Peyer's patch (tissue), 4 donors: ENCODE measurements at places on chromosomes 12 and 14. TPM values are rescaled to one million over a fixed set of nuclear protein-coding genes. Genes with fewer than 3 reads are reported as not detected.

Gene SLC17A8
- total RNA-seq = not detected

Gene ENDOU
- total RNA-seq = not detected

Gene RPL6
- total RNA-seq = 667 TPM

Gene UNC79
- not detected for total RNA-seq

Gene SCAF11
- 277 TPM for total RNA-seq

Gene B4GALNT3
- 9.1 TPM for total RNA-seq

Gene KRT78
- total RNA-seq = not detected

Gene SIX6
- not detected for total RNA-seq

Gene HOXC13
- total RNA-seq = not detected

GRCh38 chr12:95003921-95004272 lies 400 bp upstream of the NDUFA12 start:
- H3K27me3 ChIP-seq = no peaks in the 10 kb centered on the region
- H3K27ac ChIP-seq = peak overlapping the region; percentile 87
- H3K4me3 ChIP-seq = peak overlapping the region; percentile 87
- DNase-seq = no peak
- H3K36me3 ChIP-seq = no peaks in the 10 kb centered on the region
- peaks cover 27% of the 10 kb centered on the region for H3K4me1 ChIP-seq

DNA sequence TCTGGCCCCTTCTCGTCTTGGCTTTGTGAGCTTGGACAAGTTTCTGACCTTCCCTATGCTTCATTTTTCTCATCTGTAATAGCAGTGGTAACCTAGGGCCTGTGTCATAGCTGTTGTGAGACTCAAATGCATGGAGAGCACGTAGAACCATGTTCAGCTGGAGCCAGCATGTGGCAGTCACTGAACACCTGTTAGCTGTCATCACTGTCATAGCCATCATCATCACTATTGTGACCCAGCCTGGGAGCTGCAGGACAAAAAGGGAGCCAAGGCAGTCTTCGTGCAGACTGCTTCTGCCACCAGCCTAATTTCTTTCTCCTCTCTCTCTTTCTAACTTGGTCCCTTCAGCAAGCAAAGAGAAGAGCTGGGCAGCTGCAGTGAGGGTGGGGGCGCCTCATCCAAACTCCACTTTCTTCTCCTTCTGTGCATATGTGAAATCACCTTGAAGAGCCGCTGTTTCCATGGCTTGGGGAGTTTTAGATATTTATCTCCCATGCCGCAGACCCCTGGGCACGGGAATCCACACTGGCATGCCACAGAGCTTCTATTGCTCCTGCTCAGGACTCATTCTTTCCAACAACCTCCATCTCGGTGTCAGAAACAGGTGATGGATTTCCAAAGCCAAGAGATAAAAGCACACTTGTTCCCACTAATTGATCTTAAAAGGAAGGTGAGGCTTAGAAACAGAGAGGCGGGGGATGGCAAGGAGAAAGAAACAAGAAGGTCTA lies 87.0 kb downstream of the SRRM4 start:
- no peak for DNase-seq

- no peak for DNase-seq
- H3K27me3 ChIP-seq = no peaks in the 10 kb centered on the region
- H3K4me1 ChIP-seq = no peaks in the 10 kb centered on the region
- H3K36me3 ChIP-seq = no peaks in the 10 kb centered on the region
- H3K27ac ChIP-seq = no peak overlapping the region
- no peak overlapping the region for H3K4me3 ChIP-seq
Measured at GRCh38 chr12:18145924-18146323, 55.9 kb upstream of the RERGL start.

GRCh38 chr14:75981426-75982265 lies at the start of gene TGFB3:
Gene TGFB3 (minus strand): TSS chr14:75981995. CDS start chr14:75980893, 1,102 bp downstream.
- no peaks in the 10 kb centered on the region for H3K27me3 ChIP-seq
- DNase-seq = peak; percentile 41
- peak within 1 kb of the TSS; percentile 80 for H3K4me3 ChIP-seq
- H3K36me3 ChIP-seq = no peaks in the 10 kb centered on the region
- H3K4me1 ChIP-seq = peaks cover 37% of the 10 kb centered on the region
- H3K27ac ChIP-seq = peak within 1 kb of the TSS; percentile 85

DNA sequence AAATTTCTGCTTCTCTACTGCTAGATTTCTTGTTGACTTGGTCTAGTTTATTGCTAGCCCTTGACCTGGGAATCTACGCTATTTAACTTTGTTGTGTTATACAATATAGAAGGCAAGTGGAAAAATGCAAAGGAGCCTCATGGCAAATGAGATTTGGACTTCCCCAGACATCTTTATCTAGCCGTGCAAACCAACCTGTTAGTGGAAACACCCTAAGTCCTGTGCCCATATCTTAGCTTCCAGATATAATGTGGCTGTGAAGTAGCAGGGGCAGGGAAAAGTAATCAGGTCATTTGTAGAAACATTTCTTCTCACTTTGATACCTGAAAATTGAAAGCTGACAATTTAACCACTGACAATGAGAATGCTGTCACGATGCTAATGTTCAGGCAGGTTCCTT lies 90.7 kb upstream of the ATP2B1 start:
- no peaks in the 10 kb centered on the region for H3K27me3 ChIP-seq
- no peaks in the 10 kb centered on the region for H3K36me3 ChIP-seq
- H3K4me1 ChIP-seq = no peaks in the 10 kb centered on the region
- no peak for DNase-seq
- no peak overlapping the region for H3K27ac ChIP-seq

DNA sequence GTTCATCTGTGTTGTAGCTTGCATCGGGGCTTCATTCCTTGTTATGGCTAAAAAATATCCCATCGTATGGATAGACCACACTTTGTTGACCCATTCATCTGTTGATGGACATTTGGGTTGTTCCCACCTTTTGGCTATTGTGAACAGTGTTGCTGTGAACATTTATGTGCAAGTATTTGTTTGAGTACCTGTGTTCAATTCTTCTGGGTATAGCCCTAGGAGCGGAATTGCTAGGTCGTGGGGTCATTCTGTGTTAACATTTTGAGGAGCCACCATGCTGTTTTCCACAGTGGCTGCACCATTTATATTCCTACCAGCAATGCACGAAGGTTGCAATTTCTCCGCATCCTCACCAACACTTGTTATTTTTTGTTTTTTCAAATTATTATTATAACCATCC lies 23.0 kb upstream of the NCOR2 start:
- no peaks in the 10 kb centered on the region for H3K27me3 ChIP-seq
- H3K36me3 ChIP-seq = no peaks in the 10 kb centered on the region
- no peak for DNase-seq
- H3K27ac ChIP-seq = no peak overlapping the region
- no peaks in the 10 kb centered on the region for H3K4me1 ChIP-seq

GRCh38 chr12:25598956-25599355 lies 45.9 kb upstream of the LMNTD1 start:
- H3K4me1 ChIP-seq = no peaks in the 10 kb centered on the region
- no peak for DNase-seq
- no peaks in the 10 kb centered on the region for H3K36me3 ChIP-seq
- no peaks in the 10 kb centered on the region for H3K27me3 ChIP-seq

DNA sequence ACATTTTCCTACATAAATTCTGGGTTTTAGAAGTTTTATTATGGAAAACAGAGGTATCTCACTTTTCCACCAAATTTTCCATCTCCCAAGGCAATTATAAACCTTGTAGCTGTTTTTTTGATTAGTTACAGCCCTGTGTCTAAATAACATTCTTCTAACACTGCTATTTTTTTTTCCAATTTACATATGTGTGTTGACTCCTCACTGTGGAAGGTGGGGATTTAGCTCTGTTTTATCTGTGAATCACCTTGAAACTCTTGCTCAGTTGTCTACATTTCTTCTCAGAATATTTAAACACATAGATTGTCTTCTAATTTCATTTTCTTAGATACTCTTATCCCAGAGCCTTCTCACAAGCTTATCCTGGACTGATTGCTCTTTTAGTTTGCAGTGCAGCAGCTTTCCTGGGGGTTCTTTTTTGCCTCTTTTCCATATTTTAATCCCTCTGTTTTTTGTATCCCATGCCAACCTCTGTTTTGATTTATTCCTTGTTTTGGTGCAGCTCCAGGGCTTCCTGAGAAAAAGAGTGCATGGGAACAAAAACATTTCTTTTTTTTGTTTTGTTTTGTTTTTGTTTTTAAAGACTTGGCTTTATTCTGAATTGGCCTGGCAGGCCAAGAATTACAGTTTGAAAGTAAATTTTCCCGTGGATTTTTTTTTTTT lies 36.7 kb downstream of the TBC1D15 start:
- H3K27me3 ChIP-seq = no peaks in the 10 kb centered on the region
- no peak overlapping the region for H3K4me3 ChIP-seq
- no peak for DNase-seq
- H3K36me3 ChIP-seq = peaks cover 42% of the 10 kb centered on the region

GRCh38 chr14:104448321-104448720 lies 131.2 kb upstream of the C14orf180 start:
- no peaks in the 10 kb centered on the region for H3K4me1 ChIP-seq
- H3K27me3 ChIP-seq = no peaks in the 10 kb centered on the region
- no peaks in the 10 kb centered on the region for H3K36me3 ChIP-seq
- no peak overlapping the region for H3K4me3 ChIP-seq
- no peak overlapping the region for H3K27ac ChIP-seq

- no peak overlapping the region for H3K4me3 ChIP-seq
- H3K36me3 ChIP-seq = no peaks in the 10 kb centered on the region
- no peak for DNase-seq
- H3K4me1 ChIP-seq = no peaks in the 10 kb centered on the region
- H3K27me3 ChIP-seq = no peaks in the 10 kb centered on the region
Measured at GRCh38 chr12:104011253-104011652, 38.7 kb downstream of the GLT8D2 start.

DNA sequence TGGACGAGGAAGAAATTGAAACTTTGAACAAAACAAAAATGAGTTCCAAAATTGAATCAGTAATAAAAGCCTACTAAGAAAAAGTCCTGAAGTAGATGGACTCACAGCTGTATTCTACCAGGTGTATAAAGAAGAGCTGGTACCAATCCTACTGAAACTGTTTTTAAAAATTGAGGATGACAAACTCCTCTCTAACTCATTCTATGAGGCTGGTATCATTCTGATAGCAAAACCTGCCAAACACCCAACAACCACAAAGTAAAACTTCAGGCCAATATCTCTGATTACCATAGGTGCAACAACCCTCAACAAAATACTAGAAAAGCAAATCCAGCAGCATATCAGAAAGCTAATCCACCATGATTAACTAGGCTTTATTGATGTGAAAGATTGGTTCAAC lies 33.9 kb upstream of the LDHB start:
- H3K36me3 ChIP-seq = no peaks in the 10 kb centered on the region
- no peak overlapping the region for H3K4me3 ChIP-seq
- no peak overlapping the region for H3K27ac ChIP-seq
- no peaks in the 10 kb centered on the region for H3K27me3 ChIP-seq
- no peaks in the 10 kb centered on the region for H3K4me1 ChIP-seq

DNA sequence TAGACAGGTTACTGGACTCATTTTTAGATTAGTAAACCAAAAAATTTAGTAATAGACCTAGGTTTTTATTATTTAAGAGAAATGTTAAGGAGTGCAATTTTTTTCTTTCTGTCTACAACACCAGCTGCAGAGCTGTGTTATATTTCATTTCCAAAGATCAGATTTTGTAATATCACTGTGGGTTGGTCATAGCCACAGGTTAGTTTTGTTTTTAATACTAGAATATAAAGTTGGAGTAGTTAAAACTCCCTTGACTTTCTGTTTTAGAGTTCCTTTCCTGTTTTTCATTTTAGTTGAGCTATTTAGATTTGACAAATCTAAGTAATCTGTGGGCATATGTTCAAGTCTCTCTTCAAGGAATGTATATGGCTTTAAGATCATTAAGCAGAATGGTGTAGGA lies 30.7 kb upstream of the GARIN2 start:
- no peak overlapping the region for H3K4me3 ChIP-seq
- no peak overlapping the region for H3K27ac ChIP-seq
- H3K4me1 ChIP-seq = no peaks in the 10 kb centered on the region
- DNase-seq = no peak
- H3K36me3 ChIP-seq = no peaks in the 10 kb centered on the region

GRCh38 chr14:67694791-67695393 lies 672 bp downstream of the RDH11 start:
- H3K36me3 ChIP-seq = no peaks in the 10 kb centered on the region
- DNase-seq = peak; percentile 62
- H3K27me3 ChIP-seq = no peaks in the 10 kb centered on the region
- H3K4me3 ChIP-seq = peak overlapping the region; percentile 87
- H3K4me1 ChIP-seq = peaks cover 7% of the 10 kb centered on the region

- no peak for DNase-seq
- H3K27ac ChIP-seq = no peak overlapping the region
- H3K4me3 ChIP-seq = no peak overlapping the region
- no peaks in the 10 kb centered on the region for H3K36me3 ChIP-seq
- H3K27me3 ChIP-seq = no peaks in the 10 kb centered on the region
Measured at GRCh38 chr14:89382901-89383845, 33.9 kb downstream of the FOXN3 start.

- no peaks in the 10 kb centered on the region for H3K36me3 ChIP-seq
- H3K27me3 ChIP-seq = no peaks in the 10 kb centered on the region
- H3K4me3 ChIP-seq = peak overlapping the region; percentile 79
- peak; percentile 46 for DNase-seq
Measured at GRCh38 chr12:74538491-74539258, 1.0 kb downstream of the ATXN7L3B start.

DNA sequence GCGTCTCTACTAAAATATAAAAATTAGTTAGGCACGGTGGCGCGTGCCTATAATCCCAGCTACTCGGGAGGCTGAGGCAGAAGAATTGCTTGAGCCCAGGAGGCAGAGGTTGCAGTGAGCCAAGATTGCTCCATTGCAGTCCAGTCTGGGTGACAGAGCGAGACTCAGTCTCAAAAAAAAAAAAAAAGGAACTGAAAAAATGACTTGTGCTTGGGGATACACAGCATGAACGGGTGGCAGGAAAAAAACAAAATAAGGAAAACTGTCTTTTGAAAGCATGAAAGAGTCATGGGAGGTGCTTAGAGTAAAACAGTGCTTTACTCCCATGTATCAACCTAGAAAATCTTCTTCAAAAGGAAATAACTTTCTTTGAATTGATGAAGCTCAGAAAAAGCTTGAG lies 80.8 kb downstream of the TMTC1 start:
- no peaks in the 10 kb centered on the region for H3K4me1 ChIP-seq
- H3K4me3 ChIP-seq = no peak overlapping the region
- no peaks in the 10 kb centered on the region for H3K36me3 ChIP-seq
- DNase-seq = no peak
- no peaks in the 10 kb centered on the region for H3K27me3 ChIP-seq

DNA sequence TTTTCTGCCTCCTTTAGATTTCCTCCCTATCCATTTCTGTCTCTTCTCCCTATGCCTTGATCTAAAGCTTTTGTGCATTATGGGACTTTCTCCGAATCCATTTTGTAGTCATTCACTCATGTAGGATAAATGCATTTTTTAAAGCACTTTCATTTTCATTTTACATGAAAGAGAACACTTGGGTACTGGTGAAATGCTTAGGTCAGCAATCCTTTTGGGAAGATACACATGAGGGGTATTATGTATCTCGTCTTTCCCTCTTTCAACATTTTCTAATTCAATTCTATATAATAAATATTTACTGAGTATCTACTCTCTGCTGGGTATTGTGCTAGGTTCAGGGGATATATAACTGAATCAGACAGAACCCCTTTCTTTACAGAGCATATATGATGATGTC lies 577.6 kb downstream of the NRXN3 start:
- no peaks in the 10 kb centered on the region for H3K36me3 ChIP-seq
- no peak overlapping the region for H3K4me3 ChIP-seq
- H3K27me3 ChIP-seq = no peaks in the 10 kb centered on the region
- no peak overlapping the region for H3K27ac ChIP-seq
- H3K4me1 ChIP-seq = no peaks in the 10 kb centered on the region

GRCh38 chr14:30710876-30711275 lies 88.8 kb downstream of the SCFD1 start:
- H3K4me1 ChIP-seq = no peaks in the 10 kb centered on the region
- no peak for DNase-seq
- no peak overlapping the region for H3K27ac ChIP-seq
- H3K27me3 ChIP-seq = no peaks in the 10 kb centered on the region
